ENCODE measurements at places on chromosomes 1 and 21.

DNA sequence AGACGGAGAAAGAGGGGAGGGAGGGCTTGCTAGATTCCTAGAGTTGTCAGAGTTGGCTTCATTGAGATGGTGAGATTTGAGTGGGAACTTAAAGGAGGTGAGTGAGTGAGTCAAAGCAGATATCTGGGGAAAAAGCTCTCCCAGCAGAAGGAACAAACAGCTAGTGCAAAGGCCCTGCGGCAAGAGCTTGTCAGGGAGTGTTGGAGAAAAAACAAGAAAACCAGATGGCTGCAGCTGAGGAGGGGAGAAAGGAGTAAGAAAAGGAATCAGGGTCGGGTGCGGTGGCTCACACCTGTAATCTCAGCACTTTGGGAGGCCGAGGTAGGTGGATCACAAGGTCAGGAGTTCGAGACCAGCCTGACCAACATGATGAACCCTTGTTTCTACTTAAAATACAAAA lies 40.3 kb upstream of the SPOCD1 start:
- DNase-seq: no peak

DNA sequence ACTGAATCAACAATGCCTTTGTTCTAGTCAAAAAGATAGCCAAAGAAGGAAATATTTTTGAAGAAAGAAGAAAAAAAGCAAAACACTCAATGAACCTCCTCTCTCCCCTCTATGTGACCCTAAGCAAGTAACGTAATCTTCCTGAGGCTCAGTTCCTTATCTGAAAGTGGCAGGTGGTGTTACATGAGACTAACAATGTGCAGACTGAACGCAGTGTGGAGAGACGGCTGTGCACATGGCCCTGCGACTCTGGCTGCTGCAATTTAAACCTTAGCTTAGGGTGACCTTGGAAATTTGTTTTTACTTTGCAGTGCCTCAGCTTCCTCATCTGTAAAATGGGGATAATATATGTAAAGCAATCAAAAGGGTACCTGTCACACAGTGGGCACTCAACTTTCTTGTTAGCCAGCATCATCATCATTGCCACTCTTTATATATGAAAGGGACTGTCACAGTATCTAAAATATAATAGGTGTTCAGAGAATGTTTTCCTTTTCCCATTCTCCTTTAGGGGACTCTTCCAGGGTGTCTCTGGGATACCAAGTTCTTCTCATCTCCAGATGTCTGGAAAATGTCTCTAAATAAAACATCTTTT lies 100.1 kb upstream of the JUN start:
- no peak for DNase-seq

DNA sequence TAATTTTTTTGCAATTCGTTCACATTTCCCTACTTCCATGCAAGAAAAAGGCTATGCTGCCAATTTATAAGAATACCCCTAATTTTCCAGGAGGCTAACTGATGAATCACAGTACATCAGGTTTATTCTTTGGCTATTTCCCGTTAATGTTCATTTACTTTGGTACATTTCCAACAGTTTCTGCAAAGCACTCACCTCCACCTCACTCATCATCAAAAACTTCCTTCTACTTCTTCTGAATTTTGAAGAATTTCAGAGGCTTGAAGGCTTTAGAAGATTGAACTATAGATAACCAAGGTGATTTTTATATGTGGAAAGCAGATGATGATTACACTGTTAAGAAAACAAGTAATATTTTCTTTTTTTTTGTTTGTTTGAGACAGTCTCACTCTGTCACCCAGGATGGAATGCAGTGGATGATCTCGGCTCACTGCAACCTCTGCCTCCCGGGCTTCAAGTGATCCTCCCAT lies 60.5 kb upstream of the HP1BP3 start:
- peak; percentile 83 for DNase-seq

DNA sequence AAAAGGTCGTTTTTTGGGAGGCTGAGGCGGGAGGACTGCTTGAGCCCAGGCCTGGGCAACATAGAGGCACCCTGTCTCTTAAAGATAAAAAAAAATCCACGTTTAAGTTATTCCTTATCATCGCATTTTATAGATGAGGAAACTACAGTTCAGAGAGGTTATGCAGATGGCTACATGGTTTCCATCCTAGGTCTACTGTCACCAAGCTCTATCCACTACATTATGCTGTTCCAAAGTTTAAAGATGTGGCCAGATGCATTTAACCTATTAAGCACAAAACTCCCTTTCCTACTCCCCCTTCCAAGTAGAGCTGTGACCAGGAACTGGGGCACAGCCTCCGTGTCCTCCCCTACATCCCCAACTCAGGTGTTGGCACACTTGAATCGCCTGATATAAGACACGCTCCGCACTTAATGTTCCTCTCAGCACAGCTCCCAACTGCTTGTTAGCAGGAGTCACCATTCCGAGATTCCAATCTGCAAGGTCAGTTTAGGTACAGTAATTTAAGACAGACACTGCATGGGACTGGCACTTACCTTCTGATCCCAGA lies 1.3 kb downstream of the TAF5L start:
- no peak for DNase-seq

DNA sequence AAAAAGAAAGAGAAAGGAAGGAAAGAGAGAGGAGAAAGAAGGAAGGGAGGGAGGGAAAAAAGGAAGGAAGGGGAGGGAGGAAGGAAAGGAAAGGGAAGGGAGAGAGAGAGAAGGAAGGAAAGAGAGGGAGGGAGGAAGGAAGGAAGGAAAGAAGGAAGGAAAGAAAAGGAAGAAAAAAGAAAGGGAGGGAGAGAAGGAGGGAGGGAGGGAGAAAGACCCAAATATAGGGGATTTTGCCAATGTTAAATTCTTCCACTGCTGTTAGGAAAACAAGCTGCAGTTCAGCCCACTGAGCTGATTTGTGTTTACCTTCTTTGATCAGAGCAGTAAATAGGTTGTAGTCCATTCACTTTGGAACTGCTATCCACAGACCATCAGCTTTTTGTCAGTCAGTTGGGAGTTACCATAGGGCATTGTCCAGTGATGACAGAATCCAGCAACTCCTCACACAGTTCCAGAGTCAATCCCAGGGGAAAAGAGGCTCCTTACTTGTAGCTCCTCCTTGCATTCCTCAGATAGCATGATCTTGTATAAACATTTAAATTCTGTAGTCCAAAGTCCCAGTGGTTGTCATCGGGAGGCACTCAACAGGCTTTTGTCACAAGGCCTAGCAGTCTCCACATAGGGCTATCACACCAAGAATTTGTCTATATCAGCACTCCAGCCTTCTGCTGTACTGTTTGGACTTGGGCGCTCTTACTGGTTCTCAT lies 13.5 kb upstream of the PPP1R8 start:
- peak; percentile 17 for DNase-seq

GRCh38 chr1:24162201-24162600 lies 19.3 kb upstream of the IL22RA1 start:
- DNase-seq: no peak

DNA sequence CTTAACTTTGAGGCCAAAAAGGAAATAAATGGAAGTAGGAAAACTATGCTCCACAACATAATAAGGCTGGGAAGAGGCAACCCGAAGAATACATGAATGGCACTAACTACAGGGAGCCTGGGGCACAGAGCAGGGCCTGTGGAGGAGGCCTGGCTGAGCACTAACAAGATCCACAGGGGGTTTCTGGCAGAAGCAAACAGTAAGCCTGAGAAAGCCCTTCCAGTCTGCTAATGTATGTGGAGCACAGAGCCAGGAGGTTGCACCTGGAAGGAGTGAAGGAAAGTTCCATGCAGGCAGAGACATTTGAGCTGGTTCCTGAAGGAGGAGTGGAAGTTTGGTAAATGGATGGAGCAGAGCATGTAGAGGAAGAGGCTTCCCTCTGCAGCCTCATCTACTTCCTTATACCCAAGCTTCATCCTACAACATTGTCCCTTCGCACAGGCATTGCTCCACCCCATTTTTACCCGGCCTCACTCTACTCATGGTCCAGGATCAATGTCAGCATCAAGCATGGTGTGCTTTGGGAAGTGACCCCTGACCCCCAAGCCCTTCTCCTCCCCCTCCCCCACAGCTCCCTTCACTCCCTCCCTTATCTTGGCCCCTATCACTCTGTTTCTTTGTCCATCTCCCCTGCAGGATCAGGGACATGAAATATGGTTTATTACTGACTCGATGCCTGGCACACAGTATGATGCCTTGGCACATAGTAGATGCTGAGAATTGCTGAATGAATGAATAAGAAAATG lies 23.3 kb downstream of the SHISA4 start:
- DNase-seq: no peak
